ENCODE measurements at places on chromosomes 1 and 21.

DNA sequence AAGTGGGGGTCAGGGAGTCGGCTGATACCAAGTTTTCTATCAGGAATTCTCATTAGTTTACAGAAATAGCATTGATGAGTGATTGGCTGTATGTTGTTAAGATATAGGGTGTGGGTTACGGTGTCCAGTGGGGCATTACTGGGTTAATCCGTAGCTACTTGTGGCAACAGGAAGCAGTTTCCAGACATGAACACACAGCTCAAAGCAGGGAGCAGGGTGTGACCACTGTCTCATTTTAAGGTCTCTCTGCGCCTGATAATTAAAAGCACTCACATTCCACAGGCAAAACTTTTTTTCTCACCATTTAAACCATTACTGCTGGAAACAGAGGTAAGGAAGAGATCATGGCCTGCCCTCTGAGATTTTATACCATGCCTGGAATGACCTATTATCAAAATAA is 114.9 kb downstream of the SIK1 start:
- no peak overlapping the region for H3K4me3 ChIP-seq
- H3K27ac ChIP-seq: peak overlapping the region; percentile 84
- H3K27me3 ChIP-seq: no peaks in the 10 kb centered on the region
- no peaks in the 10 kb centered on the region for H3K36me3 ChIP-seq
- peaks cover 60% of the 10 kb centered on the region for H3K4me1 ChIP-seq

DNA sequence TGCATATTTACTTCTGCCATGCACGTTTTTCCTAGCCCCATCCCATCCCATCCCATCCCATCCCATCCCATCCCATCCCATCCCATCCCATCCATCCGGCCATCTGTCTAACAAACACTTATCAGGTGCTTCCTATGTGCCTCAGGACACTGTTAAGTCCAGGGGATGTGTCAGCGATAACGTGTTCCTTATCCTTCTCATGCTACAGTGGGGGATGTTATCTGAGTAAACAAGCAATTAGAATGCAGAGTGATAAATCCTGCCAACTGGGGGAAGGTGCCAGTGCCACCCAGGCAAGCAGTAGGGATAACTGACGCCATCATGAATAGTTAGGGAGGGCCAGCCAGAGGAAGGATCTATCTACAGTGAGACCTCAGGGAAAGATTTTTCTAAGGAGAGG is 304.2 kb downstream of the CAMTA1 start:
- no peak for DNase-seq
- no peaks in the 10 kb centered on the region for H3K4me1 ChIP-seq
- H3K36me3 ChIP-seq: no peaks in the 10 kb centered on the region
- peaks cover 99% of the 10 kb centered on the region for H3K27me3 ChIP-seq
- H3K4me3 ChIP-seq: no peak overlapping the region

DNA sequence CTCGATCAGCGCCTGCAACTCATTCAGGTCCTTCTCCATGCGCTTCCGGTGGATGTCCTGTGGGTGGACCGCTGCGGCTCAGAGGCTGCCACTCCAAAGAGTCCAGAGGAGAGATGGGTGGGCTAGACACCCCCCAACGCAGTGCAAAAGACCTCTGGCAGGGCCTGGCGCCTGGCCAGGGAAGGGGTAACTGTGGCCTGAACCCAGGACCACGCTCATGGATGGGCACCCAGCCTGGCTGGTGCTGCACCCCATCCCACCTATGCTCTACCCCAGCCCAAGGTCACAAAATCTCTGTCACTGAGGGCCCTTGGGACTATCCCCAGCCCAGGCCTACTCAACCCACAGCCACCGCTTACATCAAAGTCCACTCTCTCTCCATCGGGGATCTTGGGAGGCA is 12.2 kb downstream of the TNNT2 start:
- no peak overlapping the region for H3K4me3 ChIP-seq
- H3K4me1 ChIP-seq: no peaks in the 10 kb centered on the region
- peaks cover 98% of the 10 kb centered on the region for H3K27me3 ChIP-seq
- no peaks in the 10 kb centered on the region for H3K36me3 ChIP-seq
- no peak overlapping the region for H3K27ac ChIP-seq

GRCh38 chr1:19629357-19629756 is 14.8 kb upstream of the NBL1 start:
- no peak for DNase-seq
- H3K27me3 ChIP-seq: no peaks in the 10 kb centered on the region
- no peak overlapping the region for H3K4me3 ChIP-seq
- H3K4me1 ChIP-seq: no peaks in the 10 kb centered on the region

GRCh38 chr1:44031252-44032169 is at the start of gene SLC6A9:
TSS of gene SLC6A9 (minus strand) at chr1:44031462. CDS start at chr1:44024277, 7,185 bp downstream.
- no peaks in the 10 kb centered on the region for H3K27me3 ChIP-seq
- peak within 1 kb of the TSS; percentile 92 for H3K4me3 ChIP-seq
- peak; percentile 53 for DNase-seq
- H3K4me1 ChIP-seq: peaks cover 15% of the 10 kb centered on the region
- no peaks in the 10 kb centered on the region for H3K36me3 ChIP-seq

GRCh38 chr1:221783936-221784335 is 42.0 kb upstream of the DUSP10 start:
- peaks cover 9% of the 10 kb centered on the region for H3K4me1 ChIP-seq
- H3K27ac ChIP-seq: no peak overlapping the region

- H3K4me3 ChIP-seq: no peak overlapping the region
- no peaks in the 10 kb centered on the region for H3K27me3 ChIP-seq
- DNase-seq: peak; percentile 78
- no peaks in the 10 kb centered on the region for H3K4me1 ChIP-seq
These were observed 88.6 kb downstream of the NUF2 start for GRCh38 chr1:163410073-163410999.

GRCh38 chr1:202935844-202936243 is 8.8 kb upstream of the KLHL12 start:
- no peaks in the 10 kb centered on the region for H3K36me3 ChIP-seq
- no peak overlapping the region for H3K4me3 ChIP-seq
- H3K27ac ChIP-seq: no peak overlapping the region
- H3K4me1 ChIP-seq: no peaks in the 10 kb centered on the region
- peaks cover 9% of the 10 kb centered on the region for H3K27me3 ChIP-seq
- no peak for DNase-seq

DNA sequence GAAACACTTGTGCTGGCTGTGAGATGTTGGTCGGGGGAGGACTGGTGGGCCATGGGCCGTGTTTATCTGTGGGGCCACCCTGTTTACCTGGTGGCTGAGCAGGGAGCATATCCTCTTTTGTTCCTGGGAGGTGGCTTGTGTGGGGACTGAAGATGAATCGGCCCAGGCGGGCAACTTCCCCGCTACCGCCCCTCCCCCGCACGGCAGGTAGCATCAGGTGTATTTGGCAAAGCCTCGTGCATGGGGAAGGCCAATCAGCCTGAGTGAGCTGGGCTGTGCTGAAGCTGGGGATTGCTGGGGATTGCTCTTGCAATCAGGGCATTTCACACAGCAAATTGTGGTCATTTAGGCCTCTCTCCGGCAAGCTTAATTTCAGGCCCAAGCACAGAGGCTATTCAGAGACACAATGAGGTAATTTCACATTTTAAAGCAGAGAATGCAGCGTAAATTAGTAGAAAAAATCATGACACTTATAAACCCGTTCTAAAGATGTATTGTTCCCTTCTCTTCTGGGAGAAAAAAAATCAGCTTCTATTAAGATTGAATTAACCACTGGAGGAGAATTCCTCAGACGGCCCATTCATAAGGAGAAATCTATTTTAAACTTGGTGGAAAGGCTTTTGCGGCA is 197.7 kb upstream of the POU3F1 start:
- no peaks in the 10 kb centered on the region for H3K4me1 ChIP-seq
- peaks cover 12% of the 10 kb centered on the region for H3K27me3 ChIP-seq
- H3K4me3 ChIP-seq: no peak overlapping the region
- no peak overlapping the region for H3K27ac ChIP-seq
- DNase-seq: no peak

- no peaks in the 10 kb centered on the region for H3K36me3 ChIP-seq
- H3K4me3 ChIP-seq: no peak overlapping the region
- DNase-seq: no peak
- peaks cover 9% of the 10 kb centered on the region for H3K4me1 ChIP-seq
These were observed 57.0 kb downstream of the MDM4 start for GRCh38 chr1:204572923-204573922.

- no peak for DNase-seq
- H3K27ac ChIP-seq: no peak overlapping the region
- no peak overlapping the region for H3K4me3 ChIP-seq
- no peaks in the 10 kb centered on the region for H3K36me3 ChIP-seq
- no peaks in the 10 kb centered on the region for H3K4me1 ChIP-seq
These were observed 42.5 kb downstream of the ITPKB start for GRCh38 chr1:226696547-226696946.

GRCh38 chr1:200206340-200206739 is 178.8 kb downstream of the NR5A2 start:
- DNase-seq: no peak
- H3K4me1 ChIP-seq: peaks cover 7% of the 10 kb centered on the region
- no peaks in the 10 kb centered on the region for H3K36me3 ChIP-seq
- 0 out of 2 replicates have a peak, but pooled peaks cover 5% of the 10 kb centered on the region for H3K27me3 ChIP-seq
- H3K4me3 ChIP-seq: no peak overlapping the region

DNA sequence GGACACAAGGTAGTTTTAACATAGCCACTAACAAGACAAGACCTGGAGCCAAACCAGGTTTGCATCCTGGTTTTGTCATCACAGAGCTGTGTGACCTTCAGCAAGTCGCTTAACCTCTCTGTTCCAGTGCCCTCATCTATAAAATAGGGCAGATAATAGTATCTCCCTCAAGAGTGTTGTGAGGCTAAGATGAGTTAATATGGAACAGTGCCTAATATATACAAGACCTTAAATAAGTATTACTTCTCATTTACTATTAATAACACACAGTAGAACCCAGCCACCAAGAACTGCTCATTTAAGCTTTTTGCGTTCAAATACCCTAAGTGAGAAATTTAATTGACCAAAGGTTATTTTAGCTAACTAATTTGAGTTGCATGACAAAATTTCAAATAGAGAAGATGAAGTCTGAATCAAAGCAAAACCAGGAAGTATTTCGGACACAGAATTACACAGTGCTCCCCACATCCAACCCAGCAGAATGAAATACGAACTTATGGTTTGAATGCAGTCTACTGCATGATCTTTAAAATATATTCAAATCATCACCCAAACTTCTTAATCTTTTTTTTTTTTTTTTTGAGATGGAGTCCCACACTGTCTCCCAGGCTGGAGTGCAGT is 123.9 kb upstream of the KRTAP19-8 start:
- H3K4me3 ChIP-seq: no peak overlapping the region
- no peaks in the 10 kb centered on the region for H3K36me3 ChIP-seq
- no peak overlapping the region for H3K27ac ChIP-seq
- DNase-seq: no peak
- no peaks in the 10 kb centered on the region for H3K27me3 ChIP-seq

- no peaks in the 10 kb centered on the region for H3K36me3 ChIP-seq
- DNase-seq: no peak
- no peak overlapping the region for H3K27ac ChIP-seq
- no peaks in the 10 kb centered on the region for H3K4me1 ChIP-seq
- no peaks in the 10 kb centered on the region for H3K27me3 ChIP-seq
These were observed 354.6 kb upstream of the ADGRL2 start for GRCh38 chr1:81446000-81446669.

GRCh38 chr1:58165073-58165472 is 381.5 kb downstream of the OMA1 start:
- H3K4me1 ChIP-seq: no peaks in the 10 kb centered on the region
- no peak overlapping the region for H3K27ac ChIP-seq
- no peak for DNase-seq
- no peaks in the 10 kb centered on the region for H3K36me3 ChIP-seq

- no peak for DNase-seq
- H3K27me3 ChIP-seq: no peaks in the 10 kb centered on the region
- H3K36me3 ChIP-seq: no peaks in the 10 kb centered on the region
- no peak overlapping the region for H3K4me3 ChIP-seq
These were observed 79.5 kb upstream of the DAB1 start for GRCh38 chr1:57503337-57503736.

- no peaks in the 10 kb centered on the region for H3K27me3 ChIP-seq
- no peak overlapping the region for H3K27ac ChIP-seq
- no peaks in the 10 kb centered on the region for H3K4me1 ChIP-seq
- H3K4me3 ChIP-seq: no peak overlapping the region
These were observed 12.6 kb downstream of the NTPCR start for GRCh38 chr1:232962761-232963745.

GRCh38 chr1:197614916-197615692 is 160.2 kb downstream of the DENND1B start:
- no peaks in the 10 kb centered on the region for H3K4me1 ChIP-seq
- H3K36me3 ChIP-seq: no peaks in the 10 kb centered on the region
- no peak overlapping the region for H3K27ac ChIP-seq
- no peaks in the 10 kb centered on the region for H3K27me3 ChIP-seq
- H3K4me3 ChIP-seq: no peak overlapping the region

DNA sequence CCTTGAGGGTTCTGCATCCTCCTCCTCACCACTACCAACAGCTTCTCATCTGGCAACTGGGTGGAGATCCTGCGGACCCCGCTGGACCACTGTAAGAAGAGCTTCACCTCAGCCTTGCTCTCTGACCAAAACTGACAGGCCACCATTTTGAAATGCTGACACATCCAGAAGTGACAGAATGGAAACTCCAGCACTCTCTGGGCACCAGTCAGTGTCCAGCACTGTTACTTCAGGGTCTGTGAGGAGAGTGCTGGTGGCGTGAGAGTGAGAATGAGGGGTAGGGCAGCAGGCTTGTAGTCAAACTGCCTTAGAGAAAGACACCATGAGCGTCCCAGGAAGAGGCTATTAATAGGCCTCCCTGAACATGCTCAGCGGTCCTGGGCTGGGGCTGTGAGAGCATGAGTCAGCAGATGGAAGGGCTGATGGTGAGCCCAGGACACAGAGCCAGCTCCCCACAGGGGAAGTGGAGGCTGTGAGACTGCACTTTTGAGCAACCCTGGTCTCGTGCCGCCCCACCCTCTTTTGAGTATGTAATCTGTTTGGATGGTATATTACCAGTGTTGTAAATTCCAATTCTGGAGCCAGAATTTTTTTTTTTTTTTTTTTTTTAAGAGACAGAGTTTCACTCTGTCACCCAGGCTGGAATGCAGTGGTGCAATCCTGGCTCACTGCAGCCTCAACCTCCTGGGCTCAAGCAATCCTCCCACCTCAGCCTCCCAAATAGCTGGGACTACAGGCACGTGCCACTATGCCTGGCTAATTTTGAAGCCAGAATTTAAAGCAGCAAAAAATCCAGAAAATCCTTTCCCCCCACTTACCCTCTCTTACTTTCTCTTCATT is 34.4 kb upstream of the SLC30A1 start:
- no peak overlapping the region for H3K27ac ChIP-seq
- H3K4me1 ChIP-seq: peaks cover 6% of the 10 kb centered on the region
- H3K4me3 ChIP-seq: no peak overlapping the region
- H3K27me3 ChIP-seq: no peaks in the 10 kb centered on the region

DNA sequence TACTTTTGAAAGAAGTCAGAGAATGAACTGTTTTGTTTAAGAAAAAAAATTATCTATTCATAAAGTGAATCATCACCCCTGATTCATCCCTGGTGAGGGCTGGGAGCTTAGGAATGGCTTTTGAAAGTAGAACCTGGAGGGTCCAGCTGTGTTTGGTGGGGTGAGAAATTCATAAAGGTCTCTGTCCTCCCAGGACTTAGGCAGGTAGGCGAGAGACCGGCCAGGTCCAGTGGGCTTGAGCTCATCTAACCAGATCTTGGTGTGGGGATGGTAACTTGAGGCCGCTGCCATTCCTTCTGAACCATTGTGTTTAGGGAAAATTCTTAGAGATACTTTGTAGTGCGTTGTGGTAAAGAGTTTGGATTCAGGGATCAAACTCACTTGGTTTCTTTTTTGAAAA is 156.8 kb upstream of the TNR start:
- DNase-seq: no peak
- no peaks in the 10 kb centered on the region for H3K36me3 ChIP-seq
- no peak overlapping the region for H3K4me3 ChIP-seq
- H3K27ac ChIP-seq: no peak overlapping the region
- no peaks in the 10 kb centered on the region for H3K27me3 ChIP-seq

All from MM.1S (cell line).